ENCODE measurements at places on chromosomes 12 and 14.

GRCh38 chr12:27824126-27824842 is 44.2 kb upstream of the MANSC4 start:
- no peak for DNase-seq

- DNase-seq, result no peak
Measured at GRCh38 chr12:26340649-26341048, 145.3 kb downstream of the SSPN start.

DNA sequence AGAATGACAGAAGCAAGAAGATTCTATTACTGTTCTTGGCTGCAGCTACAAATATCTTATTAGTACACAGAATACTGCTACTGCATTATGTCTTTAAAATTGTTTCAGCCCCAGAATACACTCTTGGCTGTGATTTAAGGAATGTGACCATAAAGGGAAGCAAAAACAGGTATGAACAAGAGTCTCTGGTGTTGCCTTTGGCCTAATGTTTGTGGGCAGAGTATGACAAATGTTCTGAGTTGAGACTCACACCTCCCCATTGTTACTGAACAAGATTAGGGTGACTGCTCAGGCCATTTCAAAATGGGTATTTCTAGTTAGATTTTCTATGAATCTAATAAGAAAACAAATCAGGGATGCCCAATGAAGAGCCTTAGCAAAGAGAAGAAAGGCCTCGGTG is 28.5 kb downstream of the TTC6 start:
- DNase-seq, result no peak

DNA sequence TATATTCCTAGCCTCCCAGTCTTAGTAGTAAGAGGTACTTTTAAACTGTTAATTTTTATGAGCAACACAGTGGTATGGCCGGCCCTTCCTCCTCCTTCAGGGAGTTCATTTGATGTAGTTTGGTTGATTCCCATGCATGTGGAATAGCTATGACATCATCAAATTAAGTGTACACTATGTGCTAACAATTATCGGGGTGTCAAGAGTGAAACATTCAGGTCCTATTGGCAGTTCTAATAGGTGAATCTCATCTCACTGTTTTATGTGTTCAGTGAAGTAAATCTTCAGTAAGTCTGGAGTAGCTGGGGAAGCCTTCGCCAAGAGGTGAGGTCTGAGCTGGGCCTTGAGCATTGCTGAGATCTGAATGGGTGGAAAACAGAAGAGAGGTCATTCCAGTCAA is 656.5 kb downstream of the DIO2 start:
- DNase-seq, result no peak

GRCh38 chr12:30814295-30814655 is 59.5 kb upstream of the CAPRIN2 start:
- no peak for DNase-seq

DNA sequence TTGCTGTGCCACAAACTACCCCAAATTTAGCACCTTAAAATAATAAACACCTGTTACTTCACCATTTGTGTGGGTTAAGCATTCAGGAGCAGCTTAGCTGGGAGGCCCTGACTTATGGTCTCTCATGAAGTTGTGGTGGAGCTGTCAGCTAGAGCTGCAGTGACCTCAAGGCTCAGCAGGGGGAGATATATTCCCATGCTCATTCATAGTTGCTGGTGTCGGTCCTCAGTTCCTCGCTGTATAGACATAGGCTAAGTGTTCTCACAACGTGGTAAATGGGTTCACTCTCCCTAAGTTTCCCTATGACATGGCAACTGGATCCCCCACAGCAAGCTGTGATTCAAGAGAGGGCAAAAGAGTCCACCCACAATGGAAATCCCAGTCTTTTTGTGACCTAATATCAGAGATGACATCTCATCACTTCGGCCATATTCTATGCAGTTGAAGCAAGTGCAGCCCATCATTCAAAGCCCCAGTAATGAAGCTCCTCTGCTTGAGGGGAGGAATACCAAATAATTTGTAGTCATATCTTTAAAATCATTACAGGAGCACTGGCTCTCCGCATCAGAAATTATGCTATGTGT is 41.1 kb downstream of the PRB3 start:
- DNase-seq, result peak; percentile 73
